ENCODE measurements at places on chromosomes 11 and 22. TPM values are rescaled to one million over a fixed set of nuclear protein-coding genes. Genes with fewer than 3 reads are reported as not detected.

The TBC1D22A gene
- 14.3 TPM for total RNA-seq

- DNase-seq = no peak
Measured at GRCh38 chr11:88424881-88425280, 87.3 kb upstream of the CTSC start.

GRCh38 chr22:35325209-35325608 is 25.5 kb downstream of the TOM1 start:
- DNase-seq = no peak

GRCh38 chr11:85680897-85681296 is 5.1 kb downstream of the CCDC89 start:
- DNase-seq = no peak

DNA sequence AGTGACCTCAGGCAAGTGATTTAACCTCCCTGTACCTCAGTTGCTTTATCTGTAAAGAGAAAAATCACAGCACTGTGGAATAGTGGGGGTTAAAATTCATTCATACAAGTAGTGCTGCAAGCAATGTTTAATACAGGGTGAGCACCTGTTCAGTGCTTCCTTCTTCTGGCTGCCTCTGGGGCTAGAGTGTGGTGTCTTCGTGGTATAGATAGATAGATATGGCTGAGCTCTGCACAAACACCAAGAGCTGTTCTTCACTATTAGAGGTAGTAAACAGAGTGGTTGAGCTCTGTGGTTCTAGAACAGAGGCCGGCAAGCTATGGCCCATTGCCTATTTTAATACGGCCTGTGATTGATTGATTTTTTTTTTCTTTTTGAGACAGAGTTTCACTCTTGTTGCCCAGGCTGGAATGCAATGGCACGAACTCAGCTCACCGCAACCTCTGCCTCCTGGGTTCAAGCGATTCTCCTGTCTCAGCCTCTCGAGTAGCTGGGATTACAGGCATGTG is 32.9 kb downstream of the LIMK2 start:
- DNase-seq = no peak
